NCI-H1092 (cell line): ENCODE measurements at places on chromosomes 12 and 14.

- DNase-seq: no peak
Observed at GRCh38 chr14:34093883-34094282, 143.0 kb upstream of the EGLN3 start.

DNA sequence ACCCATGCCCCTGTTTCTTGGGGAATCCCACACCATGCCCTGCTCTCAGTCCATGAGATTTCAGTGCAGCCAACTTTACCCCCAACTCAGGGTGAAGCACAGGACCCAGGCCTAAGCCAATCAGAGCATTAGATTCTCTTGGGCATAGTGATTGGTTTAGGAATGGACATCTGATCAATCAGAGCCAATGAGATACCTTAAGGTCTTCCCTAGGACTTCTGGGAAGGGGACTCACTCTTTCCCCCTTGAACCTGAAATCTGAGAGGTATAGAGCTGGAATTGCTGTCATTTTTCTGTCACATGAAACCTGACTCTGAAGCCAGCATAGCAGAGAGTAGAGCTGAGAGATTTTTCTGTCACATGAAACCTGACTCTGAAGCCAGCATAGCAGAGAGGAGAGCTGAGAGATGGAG lies 127.1 kb downstream of the ZFP36L1 start:
- no peak for DNase-seq

DNA sequence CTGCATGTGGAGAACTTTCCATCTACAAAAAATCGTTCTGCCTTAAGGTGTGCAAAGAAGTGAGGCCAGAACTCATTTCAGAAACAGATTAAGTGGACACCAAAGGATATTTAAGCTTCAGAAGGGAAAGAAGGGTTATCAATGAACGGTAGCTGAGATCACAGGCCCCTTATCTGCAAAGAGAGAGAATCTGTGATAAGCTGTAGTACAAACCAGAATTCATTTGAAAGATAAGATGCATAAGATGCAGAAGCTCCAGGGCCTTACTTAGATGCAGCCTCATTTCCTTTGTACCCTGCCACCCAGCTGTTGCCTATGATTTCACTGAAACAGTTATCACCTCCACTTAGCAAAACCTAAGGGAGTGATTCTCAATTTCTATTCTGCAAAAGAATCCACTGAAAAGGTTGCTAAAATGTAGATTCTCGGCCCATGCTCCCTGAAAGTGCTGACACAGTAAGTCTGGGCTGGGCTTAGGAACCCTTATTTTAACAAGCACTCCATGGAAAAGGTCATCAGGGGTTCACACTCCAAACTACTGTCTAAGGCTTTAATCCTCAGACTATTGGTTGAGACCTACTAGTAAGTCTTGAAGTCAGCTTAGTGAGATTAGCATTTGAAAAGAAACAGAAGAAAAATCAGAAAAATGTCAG lies 64.8 kb downstream of the HELB start:
- DNase-seq: no peak

DNA sequence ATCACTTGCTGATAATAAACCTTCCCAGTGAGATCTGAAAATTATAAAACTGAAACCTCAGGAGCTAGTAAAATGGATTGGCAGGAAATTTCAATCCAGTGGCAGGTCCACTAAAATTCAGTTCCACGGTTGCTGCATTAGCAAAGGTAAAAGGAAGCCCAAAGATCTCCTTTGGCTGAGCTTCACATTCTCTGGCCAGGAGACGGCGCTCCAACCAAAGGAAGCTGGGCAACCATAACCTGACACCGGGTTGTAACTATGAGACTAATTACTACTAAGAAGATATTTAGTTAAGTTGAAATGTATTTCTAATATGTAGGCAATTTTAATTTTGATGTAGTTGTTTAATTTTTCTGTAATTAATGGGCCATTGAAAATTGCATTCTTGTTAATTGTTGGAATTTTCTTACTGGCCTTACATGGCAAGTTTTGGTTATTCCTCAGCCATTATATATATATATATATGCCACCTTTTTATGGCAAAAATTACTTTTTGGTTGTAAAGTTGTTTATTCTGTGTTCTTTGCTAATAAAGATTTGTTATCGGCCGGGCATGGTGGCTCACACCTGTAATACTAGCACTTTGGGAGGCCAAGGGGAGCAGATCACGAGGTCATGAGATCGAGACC lies 17.0 kb downstream of the OR8S1 start:
- peak; percentile 31 for DNase-seq

GRCh38 chr12:32893458-32893857 lies 3.1 kb downstream of the PKP2 start:
- DNase-seq: no peak

GRCh38 chr14:51674294-51675002 lies 22.7 kb downstream of the FRMD6 start:
- DNase-seq: no peak

- no peak for DNase-seq
Observed at GRCh38 chr14:89227496-89227836, 189.6 kb downstream of the FOXN3 start.

- DNase-seq: no peak
Observed at GRCh38 chr12:124975276-124975675, 13.7 kb downstream of the DHX37 start.

- DNase-seq: no peak
Observed at GRCh38 chr12:89309440-89309802, 42.9 kb downstream of the DUSP6 start.

DNA sequence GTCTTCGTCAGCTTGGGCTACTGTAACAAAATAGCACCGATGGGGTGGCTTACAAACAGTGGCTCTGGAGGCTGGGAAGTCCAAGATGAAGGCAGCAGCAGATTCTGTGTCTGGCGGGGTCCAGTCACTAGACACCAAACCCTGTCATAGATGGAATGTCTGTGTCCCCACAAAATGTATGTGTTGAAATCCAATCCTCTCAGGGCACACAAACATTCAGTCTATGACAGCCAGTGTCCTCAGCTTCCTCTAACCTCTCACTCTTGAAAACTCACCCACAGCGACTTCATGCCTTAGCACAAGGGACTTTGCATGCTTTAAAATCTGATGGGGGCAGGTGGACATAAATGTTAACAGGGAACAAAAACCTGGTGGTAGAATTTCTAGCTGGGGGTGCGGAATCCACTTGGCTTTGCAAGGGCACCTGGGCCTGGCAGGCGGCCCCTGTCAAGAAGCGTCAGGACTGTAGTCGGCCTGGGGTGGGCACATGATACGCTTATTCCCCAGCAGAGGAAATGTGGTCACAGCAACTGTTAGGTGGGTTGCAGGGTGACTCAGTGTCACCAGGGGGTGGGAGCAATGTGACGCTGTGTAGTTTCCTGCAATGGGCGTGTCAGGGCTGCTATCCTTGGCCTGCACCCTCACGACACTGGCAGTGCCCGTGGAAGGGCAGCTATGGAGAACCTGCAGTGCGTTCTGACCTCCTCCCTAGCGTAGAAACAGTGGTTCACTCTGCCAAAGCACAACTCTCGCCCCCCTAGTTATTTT lies 17.7 kb downstream of the RIN3 start:
- DNase-seq: no peak

GRCh38 chr12:87344699-87345098 lies 684.5 kb downstream of the C12orf50 start:
- DNase-seq: no peak

GRCh38 chr12:128077917-128078298 lies 189.1 kb upstream of the TMEM132C start:
- DNase-seq: no peak

DNA sequence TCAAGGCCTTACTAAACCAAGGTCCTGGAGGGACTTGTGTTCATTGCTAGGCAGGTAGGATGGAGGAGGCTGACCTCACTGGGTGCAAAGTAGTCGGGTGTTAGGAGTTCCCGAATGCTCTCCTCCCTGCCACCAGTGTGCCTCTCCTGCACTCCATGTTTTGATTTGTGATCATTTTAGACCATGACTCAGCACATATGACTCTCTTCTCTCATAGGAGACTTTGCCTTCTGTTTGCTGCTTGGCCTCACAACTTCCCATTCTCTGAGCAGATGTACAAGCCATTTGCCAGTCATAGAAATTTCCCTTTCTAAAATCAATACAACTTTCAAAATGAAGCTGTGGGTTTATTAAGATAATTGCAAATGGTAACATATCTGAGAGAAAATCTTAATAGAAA lies 46.6 kb upstream of the LRIG3 start:
- DNase-seq: no peak

DNA sequence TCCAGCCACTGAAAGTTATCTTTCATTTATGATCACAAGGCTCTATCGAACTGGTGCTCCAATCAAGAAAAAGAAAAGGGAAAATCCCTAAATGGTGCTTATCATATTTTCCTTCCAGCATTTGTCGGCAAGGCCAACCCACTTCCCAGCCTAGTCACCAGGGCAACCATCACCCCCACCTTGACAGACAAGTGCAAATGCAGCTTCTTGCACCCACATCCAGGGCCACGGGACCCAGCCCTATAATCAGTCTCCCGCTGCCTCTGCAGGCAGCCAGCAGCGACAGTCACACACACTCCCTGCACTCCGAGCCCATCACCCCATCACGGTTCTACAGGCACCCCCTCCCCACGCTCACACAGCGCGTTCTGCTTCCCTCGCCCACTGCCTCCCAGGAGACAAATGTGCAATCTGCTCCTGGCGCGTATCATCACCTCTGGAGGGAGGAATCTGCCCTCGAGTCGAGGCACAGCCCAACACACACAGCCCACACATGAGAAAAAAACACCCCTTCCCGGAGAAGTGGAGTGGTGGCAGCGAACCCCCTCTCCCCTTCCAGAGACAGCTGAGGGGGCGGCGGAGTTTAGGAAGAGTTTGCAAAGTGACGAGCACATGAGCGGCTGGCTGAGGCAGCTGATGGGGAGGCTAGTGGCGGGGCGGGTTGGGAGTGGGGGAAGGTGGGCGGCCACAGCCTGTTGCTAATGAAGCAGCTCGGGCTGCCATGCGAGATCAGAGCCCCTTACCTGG lies 9.3 kb upstream of the PPP4R4 start:
- DNase-seq: no peak
